Naive B cell (primary cell): ENCODE measurements at places on chromosomes 2 and 18.
A peak's percentile ranks its signal among the peaks of the same experiment; 100 is the strongest.

- no peak for DNase-seq
These were observed 449.8 kb upstream of the RGPD4 start for GRCh38 chr2:107376909-107377308.

DNA sequence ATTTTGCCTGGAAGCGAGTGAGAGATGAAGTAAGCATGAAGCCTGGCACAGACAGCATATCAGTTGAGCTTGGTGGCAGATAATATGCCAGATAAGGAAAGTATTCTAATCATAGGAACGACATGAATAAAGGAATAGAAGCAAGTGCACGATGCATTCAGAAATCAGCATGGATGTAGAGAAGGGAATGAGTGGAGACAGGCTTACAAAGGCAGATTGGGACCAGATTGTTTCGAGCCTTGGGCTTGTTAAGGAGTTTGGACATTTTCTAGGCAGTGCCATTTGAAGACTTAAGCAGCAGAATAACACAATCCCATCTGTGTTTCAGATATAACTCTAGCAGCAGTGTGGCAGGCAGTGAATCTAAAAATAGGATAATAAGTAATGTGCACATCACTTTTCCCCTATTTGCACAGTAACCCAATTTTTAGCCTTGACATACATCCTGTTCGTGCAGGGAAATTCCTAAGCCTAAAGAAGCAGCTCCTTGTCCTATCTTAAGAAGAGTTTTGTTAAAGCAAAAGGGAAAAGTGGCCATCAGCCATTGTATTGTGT lies 450.2 kb downstream of the PLCL1 start:
- no peak for DNase-seq

- no peak for DNase-seq
These were observed 7.0 kb downstream of the ASIC4 start for GRCh38 chr2:219521066-219521880.

- no peak for DNase-seq
These were observed 244.8 kb downstream of the IKZF2 start for GRCh38 chr2:212906620-212907019.

DNA sequence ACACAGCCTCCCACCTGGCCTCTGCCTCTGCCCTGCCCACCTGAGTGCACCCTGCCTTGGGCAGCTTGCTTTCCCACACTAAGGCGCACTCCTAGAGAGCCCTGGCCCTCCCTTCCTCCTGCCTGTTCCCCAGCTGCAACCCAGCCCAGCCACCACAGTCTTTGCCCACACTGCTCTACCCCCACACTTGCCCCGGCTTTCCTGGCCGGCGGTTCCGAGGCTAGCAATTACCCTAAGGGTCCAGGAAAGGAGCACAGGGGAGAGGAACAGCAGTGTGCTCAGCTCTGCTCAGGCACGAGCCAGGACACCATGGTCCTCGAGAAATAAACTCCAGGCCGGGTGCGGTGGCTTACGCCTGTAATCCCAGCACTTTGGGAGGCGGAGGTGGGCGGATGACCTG lies 237.8 kb upstream of the RAB6C start:
- DNase-seq: no peak

DNA sequence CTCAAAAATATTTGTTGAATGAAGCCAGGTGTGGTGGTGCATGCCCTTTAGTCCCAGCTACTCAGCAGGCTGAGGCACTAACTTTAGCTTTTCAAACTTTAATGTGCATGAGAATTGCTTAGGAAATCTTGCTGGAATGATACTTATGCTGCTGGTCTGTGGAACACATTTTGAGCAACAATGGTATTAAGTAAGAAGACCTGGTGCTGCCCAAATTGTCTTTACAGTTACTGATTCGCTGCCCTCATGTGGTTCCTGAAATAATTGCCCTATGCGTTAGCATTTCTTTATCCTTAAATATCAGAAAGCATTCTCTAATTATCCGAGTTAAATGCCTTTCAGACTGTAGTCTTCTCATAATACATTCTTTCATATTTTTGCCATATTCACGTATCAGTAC lies 76.0 kb upstream of the SESTD1 start:
- peak; percentile 14 for DNase-seq

DNA sequence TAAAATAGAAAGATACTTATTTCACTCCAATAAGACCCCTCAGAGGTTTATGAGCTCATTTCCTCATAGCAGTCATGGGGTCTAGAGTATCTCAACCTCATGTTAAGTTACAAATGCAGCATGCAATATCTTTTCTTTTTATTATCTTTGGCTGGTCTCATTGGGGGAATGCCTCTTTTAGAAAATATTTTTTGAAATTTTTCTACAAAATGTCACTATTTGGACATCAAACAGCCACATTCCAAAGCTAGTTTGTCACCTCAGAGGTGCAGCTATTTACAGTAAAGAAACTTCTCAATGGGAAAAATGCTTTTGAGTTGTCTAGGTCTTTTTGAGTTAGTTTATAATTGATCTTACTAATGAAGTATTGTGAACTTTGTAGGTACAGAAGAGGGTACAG lies 370.7 kb upstream of the LRATD1 start:
- DNase-seq: no peak

DNA sequence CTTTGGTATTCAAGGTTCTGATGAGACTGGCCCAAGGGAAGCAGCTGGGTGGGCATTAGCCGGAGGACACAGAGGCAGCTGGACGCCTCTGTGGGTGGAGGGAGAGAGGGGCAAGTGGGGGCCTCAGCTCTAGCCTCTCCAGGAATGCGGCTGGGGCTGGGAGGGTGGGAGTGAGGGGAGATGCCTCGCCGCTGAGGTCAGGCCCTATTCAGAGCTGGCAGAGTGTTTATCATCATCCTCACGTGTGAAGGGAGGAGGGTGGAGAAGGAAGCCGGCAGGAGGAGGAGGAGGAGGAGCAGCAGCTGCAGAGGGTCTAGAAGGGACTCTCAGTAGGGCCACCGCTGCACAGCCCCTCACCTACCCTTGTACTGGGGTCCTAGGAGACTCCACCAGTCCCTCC lies 43.1 kb downstream of the TNS1 start:
- DNase-seq: no peak

GRCh38 chr2:166614503-166614902 lies 120.5 kb upstream of the SCN7A start:
- no peak for DNase-seq

DNA sequence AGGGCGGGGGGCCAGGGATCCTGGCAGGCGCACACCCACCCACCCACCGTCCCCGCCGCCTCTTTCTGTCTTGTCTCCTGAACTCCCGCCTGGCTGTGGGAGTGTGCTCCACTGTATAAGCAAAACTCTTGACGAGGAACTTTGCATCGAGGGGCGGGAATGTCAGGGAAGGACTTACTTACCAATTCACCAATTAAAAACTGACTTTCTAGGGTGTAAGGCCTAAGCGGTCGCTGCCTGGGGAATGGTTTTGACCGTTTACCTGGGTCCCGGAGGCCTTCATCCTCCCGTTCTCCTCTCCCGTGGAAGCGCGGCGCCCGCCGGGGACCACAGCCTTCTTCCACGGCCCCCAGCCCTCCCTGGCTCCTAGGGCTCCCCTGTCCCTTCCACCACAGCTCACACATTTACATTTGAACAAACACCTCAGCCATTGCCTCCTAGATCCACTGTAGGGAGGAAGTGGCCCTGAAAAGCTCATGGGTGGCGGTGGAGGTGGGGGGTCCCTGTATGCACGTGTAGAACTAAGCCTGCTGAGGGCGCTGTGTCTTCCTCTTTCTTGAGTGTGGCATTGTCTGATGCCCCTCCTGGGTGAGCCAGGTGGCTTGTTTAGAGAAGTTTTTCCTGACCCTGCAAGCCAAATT lies 8.9 kb downstream of the ASIC4 start:
- no peak for DNase-seq

GRCh38 chr18:66495844-66496243 lies 108.0 kb downstream of the CDH19 start:
- DNase-seq: no peak

DNA sequence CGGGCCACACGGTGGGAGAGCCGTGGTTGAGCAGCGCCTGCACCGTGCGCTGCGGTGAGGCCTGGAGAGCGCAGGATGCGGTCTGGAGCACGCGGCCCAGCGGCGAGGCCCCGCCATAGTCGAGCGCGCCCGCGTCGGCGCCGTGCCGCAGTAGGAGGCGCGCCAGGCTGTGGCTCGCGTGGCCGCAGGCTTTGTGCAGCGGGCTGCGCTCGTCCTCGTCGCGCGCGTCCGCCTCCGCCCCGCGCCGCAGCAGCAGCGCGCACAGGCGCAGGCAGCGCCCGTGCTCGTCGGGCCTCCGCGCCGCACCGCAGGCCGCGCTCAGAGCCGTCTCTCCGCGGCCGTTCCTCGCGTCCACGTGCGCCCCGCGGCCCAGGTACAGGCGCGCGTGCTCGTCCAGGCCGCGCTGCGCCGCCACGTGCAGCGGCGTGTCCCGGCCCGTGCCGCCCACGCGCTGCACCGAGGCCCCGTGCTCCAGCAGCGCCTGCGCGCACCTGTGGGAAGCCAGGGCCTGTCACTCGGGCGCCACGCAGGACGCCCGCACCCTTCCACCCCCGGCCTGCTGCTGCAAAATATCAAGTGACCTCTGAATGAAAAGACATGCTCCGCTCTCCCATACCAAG lies 46.3 kb upstream of the GBX2 start:
- no peak for DNase-seq
